CD4-positive, alpha-beta T cell treated with Interleukin-10 for 1 hour (primary cell): ENCODE measurements at places on chromosomes 5 and 9.

GRCh38 chr5:74212336-74212735 is 428.2 kb downstream of the ENC1 start:
- peak; percentile 2 for DNase-seq

GRCh38 chr9:109994141-109994540 is 213.8 kb downstream of the C9orf152 start:
- DNase-seq: no peak

GRCh38 chr5:74471875-74472274 is 168.7 kb downstream of the ENC1 start:
- no peak for DNase-seq

GRCh38 chr5:58890701-58891085 is 307.8 kb downstream of the RAB3C start:
- DNase-seq: no peak

DNA sequence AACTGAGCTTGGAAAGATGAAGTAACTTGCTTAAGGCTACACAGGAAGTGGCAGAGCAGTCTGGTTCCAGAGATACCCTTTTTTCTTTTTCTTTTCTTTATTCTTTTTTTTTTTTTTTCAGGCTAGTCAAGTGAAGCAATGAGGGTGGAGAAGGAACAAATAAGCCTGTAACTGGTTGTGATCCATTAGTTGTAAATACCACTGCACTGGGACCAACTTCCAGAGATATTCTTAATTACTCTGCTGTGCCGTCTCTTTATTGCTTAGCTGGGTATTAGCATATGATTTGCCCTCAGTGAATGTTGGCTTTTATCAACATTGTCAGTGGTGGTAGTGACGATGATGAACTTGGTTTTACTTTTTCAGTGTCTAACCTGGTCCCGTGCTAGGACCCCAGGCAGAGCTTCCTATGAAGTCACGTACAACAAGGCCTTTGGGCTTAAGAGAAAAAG is 26.7 kb downstream of the LNPEP start:
- peak; percentile 20 for DNase-seq

GRCh38 chr9:131237931-131238401 is 38.3 kb downstream of the FAM78A start:
- peak; percentile 87 for DNase-seq

DNA sequence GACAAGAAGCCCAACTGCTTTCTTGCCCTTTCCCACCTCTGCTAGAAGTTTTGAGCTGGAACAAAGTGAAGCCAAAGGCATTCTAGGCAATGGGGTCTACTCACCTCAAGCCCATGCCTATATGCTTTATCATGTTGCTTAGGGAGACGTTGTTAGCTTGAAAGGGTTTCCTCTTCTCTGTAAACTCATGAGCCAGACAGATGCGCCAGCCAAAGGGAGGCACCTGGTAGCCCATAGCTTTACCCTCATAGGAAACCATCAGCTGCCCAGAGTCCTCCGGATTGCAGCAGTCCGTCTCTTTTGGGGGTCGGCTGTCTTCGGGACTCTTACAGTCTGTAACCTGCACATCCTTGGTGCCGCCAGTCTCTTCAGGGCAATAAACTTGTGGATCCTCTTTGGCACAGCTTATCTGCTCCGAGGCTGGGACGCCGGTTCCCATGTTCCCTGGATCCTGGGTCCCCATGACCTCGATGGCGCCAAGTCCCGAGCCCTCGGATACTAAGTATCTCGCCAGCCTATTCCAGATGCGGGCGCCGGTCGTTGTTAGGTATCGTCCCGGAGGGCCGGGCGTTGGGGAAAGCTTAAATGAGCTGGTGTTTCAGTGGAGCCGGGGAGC is 678 bp downstream of the GBA2 start:
- DNase-seq: peak; percentile 22

- DNase-seq: no peak
Measured at GRCh38 chr5:88677376-88677895, 205.5 kb downstream of the MEF2C start.

GRCh38 chr5:170885809-170886208 is 24.0 kb downstream of the RANBP17 start:
- DNase-seq: no peak

GRCh38 chr5:173786286-173787187 is 101.6 kb upstream of the CPEB4 start:
- DNase-seq: peak; percentile 11

DNA sequence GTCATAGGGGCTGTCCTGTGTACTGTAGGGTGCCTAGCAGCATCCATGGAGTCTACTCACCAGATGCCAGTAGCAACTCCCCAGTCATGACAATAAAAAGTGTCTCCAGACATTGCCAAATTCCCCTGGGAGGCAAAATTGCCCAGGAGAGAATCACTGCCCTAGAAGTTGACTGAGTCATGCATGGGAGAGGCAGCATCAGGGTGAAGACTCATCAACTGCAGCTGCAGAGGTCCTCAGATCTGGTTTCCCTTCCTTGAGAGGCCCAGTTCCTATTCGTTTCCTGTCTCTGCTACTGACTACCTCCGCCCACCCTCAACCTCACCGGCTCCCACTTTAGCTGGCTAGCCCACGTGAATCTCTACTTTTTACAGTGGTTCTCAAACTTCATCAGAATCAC is 88.6 kb upstream of the AGXT2 start:
- no peak for DNase-seq

DNA sequence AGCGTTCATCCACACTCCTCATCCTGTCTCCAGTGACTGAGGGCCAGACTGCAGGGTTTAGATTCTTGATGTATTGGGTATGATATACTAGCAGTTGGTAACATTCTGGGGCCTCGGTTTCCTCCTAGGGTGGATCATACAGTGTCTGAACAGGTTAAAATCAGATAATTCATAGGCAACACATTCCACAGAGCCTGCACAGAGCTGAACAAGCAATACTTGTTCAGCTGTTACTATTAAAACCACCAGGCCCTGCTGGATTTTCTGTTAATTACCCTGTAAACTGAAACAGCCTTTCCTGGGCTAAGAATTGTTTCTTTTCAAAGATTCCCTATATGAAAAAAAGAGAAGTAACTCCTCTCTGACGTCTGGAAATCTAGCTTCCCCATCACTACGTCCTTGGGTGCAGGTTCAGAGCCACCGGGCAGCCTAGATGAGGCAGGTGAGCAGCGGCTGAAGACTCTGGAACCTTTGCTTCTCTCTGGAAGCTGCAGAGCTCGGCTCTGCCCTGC is 1313.5 kb upstream of the WWC1 start:
- no peak for DNase-seq

GRCh38 chr5:38257308-38258041 is 884 bp upstream of the EGFLAM start:
- DNase-seq: no peak

GRCh38 chr5:116528519-116529234 is 45.9 kb downstream of the SEMA6A start:
- DNase-seq: no peak

DNA sequence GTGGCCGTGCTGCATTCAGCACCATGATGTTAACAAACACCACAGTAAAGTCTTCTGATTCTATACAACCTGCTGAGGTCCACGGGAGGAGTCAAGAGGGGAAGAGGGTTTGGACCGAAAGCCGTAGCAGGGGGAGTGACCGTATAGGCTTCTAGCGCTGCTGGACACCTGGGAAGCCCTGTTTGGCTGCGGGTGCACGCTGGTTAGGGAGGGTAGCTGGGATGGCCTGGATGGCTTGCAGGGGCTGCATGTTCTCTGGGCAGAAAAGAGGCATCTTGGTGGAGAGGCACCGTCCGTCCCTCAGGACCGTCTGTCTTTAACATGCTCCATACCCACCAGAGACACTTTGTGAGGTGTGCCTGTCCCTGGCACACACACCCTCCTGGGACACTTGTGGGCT is 251.0 kb upstream of the IRX1 start:
- no peak for DNase-seq
